A549 (cell line): ENCODE measurements at places on chromosomes 16 and 17.

- no peak for DNase-seq
Observed at GRCh38 chr17:40645291-40645690, 2.3 kb downstream of the SMARCE1 start.

DNA sequence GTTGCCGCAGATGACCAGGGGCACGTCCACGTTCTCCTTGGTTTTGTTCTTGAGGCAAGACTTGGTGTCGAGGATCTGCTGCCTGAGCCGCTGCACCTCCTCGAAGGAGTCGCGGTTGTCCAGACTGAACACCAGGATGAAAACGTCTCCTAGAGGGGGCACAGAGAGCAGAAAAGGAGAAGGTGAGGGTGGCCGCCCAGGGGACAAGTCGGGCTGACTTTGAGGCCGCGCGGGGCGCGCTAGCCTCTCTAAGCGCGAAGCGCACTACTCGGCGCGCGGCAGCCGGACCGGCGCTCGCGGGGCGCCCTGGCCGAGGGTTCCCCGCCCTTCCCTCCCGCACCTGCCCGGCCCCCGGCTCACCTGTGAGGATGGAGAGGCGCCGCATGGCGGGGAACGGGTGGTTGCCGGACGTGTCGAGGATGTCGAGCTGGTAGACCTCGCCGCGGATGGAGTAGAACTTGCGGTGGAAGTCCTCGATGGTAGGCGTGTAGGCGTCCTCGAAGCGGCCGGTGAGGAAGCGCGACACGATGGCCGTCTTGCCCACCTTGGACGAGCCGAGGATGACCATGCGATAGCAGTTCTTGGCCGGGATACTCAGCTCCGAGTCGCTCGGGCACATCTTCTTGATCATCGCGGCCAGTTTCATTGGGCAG lies 533 bp downstream of the RASD1 start:
- DNase-seq: no peak

- no peak for DNase-seq
Observed at GRCh38 chr16:2482708-2483534, 8.0 kb downstream of the TBC1D24 start.

GRCh38 chr16:84115919-84116719 lies 623 bp downstream of the MBTPS1 start:
- DNase-seq: peak; percentile 19

DNA sequence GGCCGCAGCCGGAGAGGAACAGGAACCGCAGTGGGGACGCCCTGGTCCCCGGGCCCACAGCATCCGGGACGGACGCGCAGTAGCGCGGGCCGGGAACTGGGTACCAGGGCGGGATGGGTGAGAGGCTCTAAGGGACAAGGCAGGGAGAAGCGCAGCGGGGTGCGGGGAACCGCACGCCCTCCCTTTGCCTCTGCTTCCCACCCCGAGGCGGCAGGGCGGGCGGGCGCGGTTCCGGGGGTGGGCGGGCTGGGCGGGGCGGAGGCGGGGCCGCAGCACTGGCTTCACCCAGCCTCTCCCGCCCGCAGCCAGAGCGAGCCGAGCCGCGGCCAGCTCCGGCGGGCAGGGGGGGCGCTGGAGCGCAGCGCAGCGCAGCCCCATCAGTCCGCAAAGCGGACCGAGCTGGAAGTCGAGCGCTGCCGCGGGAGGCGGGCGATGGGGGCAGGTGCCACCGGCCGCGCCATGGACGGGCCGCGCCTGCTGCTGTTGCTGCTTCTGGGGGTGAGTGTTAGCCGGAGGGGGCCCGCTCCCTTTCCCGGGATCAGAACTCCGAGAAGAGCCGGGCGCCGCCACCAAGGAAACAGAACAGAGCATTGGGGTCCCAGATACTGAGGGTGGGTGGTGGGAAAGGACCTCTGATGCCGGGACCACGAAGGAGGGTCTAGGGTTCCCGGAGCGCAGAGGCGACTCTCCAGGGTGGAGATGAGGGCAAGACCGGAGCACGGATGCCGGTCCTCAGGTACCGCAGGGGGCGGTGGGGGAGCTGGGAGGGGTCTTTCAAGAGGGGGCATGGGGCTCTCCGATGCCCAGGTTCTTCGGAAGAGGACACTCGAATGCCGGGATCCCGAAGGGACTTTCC lies at the start of gene NGFR:
Gene NGFR, plus strand, starts transcription at position 308 of the 856 bp plus-strand sequence. Its CDS starts 125 bp downstream, at position 433.
- no peak for DNase-seq

DNA sequence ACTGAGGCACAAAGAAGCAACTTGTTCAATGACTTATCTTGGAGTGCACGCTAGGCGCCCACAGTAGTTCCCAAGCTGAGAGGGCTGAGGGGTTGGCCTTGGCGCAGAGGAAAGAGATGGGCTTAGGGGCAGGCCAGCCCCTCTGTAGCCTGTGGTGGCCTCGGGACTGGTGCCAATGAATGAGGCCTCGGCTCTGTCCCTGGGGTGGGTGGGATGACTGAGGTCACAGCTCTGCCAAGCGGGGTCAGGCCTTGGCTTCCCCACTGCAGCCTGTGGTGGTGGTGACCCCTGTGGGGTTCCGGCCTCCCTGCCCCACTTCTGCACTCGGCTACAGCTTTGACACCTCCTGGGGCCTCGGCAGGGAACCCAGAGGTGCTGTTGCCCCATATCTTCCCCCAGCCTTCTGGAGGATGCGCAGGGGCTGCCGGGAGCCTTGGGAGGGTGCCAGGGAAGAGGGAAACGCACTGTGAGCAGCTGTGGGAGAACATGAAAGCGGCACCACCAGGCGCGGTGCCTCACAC lies 46.0 kb downstream of the BEAN1 start:
- DNase-seq: no peak

GRCh38 chr17:67027031-67027628 lies 17.2 kb upstream of the CACNG1 start:
- DNase-seq: no peak

GRCh38 chr17:36597226-36597625 lies 4.2 kb upstream of the MRM1 start:
- no peak for DNase-seq

- DNase-seq: no peak
Observed at GRCh38 chr17:38564869-38565268, 40.9 kb downstream of the SRCIN1 start.

- DNase-seq: peak; percentile 45
Observed at GRCh38 chr17:20202141-20202621, 193.0 kb downstream of the SPECC1 start.

- DNase-seq: peak; percentile 85
Observed at GRCh38 chr17:50345432-50346312, at the start of gene XYLT2. Gene XYLT2 (plus strand): TSS chr17:50346126. CDS start chr17:50346141, 15 bp downstream.

DNA sequence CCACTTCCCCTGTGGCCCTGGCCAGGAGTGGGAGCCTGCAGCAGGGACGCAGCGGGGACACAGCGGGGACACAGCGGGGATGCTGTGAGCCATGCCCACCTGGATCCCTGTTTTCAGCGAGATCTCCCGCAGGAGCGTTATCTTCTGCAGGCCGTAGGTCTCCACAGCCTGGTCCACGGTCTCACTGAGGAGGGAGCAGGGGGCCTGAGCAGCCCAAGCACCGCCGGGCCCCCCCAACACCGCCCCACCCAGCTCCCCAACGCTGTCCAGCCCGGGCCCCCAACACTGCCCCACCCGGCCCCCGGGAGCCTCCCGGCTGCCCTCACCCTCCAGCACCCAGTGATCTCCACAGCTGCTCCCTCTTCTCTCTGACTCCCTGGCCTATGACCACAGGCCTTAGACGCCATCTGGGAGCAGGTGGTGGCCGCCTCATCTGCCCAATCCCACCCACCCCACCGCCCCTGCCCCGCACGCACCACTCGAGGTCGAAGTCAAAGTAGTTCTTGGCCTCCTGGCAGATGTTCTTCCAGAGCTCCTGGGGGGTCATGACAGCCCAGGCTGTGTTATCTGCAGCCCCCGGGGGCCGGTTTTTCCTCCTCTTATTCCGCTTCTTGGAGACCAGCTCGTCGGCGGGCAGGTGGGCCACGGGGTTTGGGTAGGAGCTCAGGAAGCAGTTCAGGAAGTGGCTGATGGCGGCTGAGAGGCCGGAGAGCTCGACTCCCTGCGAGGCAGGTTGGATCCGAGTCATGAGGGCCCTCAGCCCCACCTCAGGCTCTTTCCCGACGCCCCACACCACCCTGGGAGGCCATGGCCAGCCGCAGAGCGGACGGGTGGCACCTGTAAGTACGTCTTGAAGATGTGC lies 17.0 kb downstream of the CLUH start:
- no peak for DNase-seq

- DNase-seq: peak; percentile 36
Observed at GRCh38 chr16:56013962-56014552, 138.9 kb upstream of the CES5A start.

DNA sequence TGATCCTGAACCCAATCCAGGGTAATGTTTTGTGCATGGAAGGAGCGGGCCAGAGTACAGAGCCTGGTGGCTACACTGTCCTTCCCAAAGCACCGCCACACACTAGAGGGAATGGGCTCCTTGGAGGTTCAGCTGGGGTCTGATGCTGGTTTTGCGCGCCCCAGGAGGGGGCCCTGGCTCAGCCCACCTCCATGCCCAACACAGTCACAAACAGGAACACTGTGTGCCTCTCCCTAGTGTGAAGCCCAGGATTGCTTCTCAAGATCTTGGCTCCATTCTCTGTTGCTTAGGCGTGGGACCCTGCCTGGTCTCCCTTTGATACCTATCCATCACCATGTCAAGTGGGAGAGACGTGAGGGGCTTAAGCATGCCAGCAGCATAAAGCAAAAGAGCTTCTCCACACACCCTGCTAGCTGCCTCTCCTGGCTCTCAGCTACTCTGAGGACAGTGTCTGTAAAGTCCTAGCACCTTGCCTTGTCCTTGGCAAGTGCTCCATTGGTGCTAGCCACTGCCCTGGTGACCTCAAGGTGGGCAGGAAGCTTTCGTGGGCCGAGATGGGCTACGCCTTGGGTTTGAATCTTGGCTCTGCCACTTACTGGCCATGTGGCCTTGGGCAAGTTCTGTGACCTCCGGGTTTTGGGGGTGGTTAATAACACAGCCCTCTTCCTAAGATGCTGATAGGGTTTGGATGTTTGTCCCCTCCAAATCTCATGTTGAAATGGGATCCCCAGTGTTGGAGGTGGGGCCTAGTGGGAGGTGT lies 122.2 kb downstream of the C16orf78 start:
- no peak for DNase-seq

GRCh38 chr17:12900474-12900873 lies 111.2 kb downstream of the ARHGAP44 start:
- DNase-seq: no peak

- no peak for DNase-seq
Observed at GRCh38 chr17:74875977-74876593, 3.3 kb upstream of the FDXR start.

DNA sequence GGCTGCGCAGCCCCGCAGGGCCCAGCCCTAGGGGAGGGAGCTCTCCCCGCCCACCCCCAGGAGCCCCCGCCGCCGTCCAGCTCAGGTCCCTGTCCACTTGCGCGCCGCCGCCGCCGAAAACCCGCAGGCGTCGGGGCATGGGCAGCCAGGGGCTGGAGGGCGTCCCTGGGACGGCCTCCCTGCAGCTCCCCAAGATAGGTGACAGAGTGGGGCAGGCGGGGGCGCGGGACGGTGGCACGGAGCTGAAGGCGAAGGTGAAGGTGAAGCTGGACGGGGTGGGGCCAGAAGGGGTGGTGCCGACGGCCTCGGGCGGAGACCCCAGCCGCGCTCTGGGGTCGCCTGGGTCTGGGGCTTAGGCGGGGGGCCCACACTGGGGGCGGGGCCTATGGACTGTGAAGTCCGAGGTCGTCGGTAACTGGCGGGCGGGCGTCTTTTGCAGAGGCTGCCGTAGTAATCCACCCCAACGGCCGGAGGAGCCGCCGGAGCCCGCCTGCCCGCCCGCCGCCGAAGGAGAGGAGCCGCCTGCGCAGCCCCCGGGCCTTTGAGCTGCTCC lies 27.2 kb downstream of the SREBF1 start:
- no peak for DNase-seq

- no peak for DNase-seq
Observed at GRCh38 chr16:24170407-24170806, 85.7 kb upstream of the CACNG3 start.

DNA sequence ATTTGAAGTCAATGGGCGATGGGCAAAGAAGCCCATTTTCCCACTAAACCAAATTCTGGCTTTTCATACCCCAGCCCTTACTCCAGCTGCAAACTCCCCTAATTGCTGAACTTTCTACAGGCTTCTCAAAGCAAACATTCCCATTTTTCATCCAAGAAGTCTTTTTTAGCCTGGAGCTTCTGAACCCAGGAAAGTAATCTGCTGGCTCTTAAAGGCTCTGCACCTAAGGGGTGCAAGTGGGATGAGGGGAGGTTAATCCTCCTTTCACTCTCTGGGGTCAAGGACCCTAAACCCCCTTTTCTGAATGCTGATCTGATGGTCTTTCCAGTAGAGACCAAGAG lies 2.4 kb downstream of the HOXB7 start:
- no peak for DNase-seq

DNA sequence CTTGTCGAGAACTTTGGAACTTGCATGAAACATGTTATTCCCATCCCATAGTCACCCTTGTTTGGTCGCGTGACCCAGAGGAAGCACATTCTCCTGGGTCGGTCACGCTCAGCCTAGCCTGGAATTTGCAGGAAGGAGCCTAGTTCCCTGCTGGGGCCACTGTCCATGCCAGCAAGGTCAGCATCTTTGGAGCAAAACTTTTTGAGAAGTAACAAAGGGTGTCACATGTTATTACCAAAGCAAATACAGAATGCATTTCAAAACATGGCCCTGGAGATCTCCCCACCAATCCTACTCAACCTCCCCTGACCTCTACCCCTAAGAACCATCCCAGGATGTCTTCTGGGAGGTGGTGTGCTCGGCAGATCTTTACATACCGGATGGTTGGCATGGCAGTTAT lies 26.2 kb upstream of the IRF8 start:
- DNase-seq: no peak

- DNase-seq: no peak
Observed at GRCh38 chr17:29867643-29868181, 62.3 kb downstream of the SSH2 start.

DNA sequence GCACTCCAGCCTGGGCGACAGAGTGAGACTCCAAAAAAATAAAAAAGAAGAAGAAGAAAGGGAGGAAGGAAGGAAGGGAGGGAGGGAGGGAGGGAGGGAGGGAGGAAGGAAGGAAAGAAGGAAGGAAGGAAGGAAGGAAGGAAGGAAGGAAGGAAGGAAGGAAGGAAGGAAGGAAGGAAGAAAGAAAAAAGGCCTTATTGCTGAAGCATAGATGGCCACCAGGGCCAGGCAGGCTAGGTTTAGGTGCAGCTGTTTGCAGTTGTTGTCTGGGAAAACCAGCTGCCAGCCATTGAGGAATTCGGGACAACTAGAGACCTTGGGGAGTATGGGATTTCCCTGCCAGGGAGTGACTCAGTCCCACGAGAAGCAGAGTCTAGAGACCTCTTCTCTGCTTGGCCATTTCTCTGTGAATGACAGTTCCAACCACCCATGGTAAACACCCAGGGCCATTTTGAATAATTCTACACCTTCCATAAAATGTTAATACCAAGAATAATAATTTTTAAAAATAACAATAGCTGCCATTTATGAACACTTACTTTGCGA lies 31.0 kb downstream of the SCNN1B start:
- no peak for DNase-seq

GRCh38 chr17:83124871-83125514 lies 45.6 kb downstream of the METRNL start:
- no peak for DNase-seq

- DNase-seq: no peak
Observed at GRCh38 chr16:8517280-8517679, 73.0 kb downstream of the TMEM114 start.

GRCh38 chr17:66904760-66905624 lies 59.5 kb upstream of the CACNG4 start:
- DNase-seq: peak; percentile 49

- no peak for DNase-seq
Observed at GRCh38 chr17:58268774-58269556, 11.8 kb downstream of the MPO start.

- DNase-seq: no peak
Observed at GRCh38 chr17:2904135-2904534, 107.9 kb downstream of the RAP1GAP2 start.
